ENCODE measurements at places on chromosomes 1 and 21.

DNA sequence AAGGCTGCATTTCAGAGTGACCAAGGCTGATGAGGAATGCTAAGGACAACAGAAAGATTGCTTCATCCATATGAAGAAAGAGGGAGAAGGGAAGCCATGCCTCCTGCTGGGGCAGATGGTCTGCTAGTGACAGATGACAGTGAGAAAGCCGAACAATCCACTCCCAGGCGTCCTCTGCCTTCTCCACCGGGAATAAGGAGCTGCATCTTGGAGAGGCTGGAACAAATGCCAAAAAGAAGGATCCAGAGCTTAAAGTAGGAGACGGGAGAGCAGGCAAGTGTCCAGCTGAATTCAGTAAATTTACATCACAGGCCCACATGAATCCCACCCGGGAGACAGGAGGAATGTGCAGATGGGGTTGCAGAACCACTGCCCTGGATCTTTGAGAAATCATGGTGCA, 33.4 kb downstream of the DDX20 start:
- DNase-seq, result no peak
- H3K4me3 ChIP-seq, result no peak overlapping the region
- peaks cover 5% of the 10 kb centered on the region for H3K4me1 ChIP-seq
- no peak overlapping the region for H3K27ac ChIP-seq

GRCh38 chr1:11379851-11380250, 99.1 kb upstream of the DISP3 start:
- no peak overlapping the region for H3K4me3 ChIP-seq
- H3K27me3 ChIP-seq, result peaks cover 24% of the 10 kb centered on the region
- peaks cover 51% of the 10 kb centered on the region for H3K4me1 ChIP-seq

DNA sequence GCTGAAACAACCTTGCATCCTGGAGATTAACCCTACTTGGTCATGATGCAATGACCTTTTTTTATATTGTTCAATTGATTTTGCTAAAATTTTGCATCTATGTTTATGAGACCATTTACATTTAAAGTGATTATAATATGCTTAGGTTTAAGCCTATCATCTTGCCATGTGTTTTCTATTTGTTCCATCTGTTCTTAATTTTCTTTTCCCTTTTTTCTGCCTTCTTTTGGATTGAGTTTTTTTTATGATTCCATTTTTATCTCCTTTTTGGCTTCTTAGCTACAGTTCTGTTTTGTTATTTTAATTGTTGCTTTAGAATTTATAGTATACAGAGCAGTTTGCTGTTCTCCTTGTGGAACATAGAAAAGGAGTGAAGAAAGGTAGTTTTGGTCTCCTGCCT, 385.1 kb upstream of the USP24 start:
- H3K36me3 ChIP-seq, result peaks cover 7% of the 10 kb centered on the region
- DNase-seq, result no peak
- H3K27ac ChIP-seq, result no peak overlapping the region
- H3K4me1 ChIP-seq, result no peaks in the 10 kb centered on the region
- H3K4me3 ChIP-seq, result no peak overlapping the region

GRCh38 chr1:21143138-21143537, 33.6 kb downstream of the EIF4G3 start:
- H3K4me1 ChIP-seq, result peaks cover 17% of the 10 kb centered on the region
- H3K36me3 ChIP-seq, result peaks cover 47% of the 10 kb centered on the region
- H3K27ac ChIP-seq, result peak overlapping the region; percentile 58
- no peak overlapping the region for H3K4me3 ChIP-seq
- H3K27me3 ChIP-seq, result no peaks in the 10 kb centered on the region

DNA sequence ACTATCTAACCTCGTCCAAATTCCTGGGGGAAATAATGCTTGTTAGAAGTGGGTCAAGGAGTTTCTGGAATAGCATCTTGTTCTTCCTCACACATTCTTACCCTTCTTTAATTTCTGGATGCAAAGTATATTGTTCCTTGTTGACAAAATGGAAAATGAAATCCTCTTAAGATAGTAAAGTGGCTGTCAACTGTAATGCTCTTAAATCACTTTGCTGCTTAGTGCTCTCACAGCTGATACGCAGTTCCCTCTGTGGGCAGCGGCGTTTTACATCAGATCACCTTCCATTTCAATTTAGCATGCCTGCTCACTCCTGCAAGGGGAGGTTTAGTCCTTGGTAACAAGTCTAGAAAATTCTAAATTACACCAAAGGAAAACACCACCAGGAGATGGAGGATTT, 113.1 kb downstream of the DNM3 start:
- H3K27ac ChIP-seq, result no peak overlapping the region
- no peak for DNase-seq
- H3K36me3 ChIP-seq, result no peaks in the 10 kb centered on the region
- no peaks in the 10 kb centered on the region for H3K27me3 ChIP-seq
- H3K4me1 ChIP-seq, result peaks cover 8% of the 10 kb centered on the region
- H3K4me3 ChIP-seq, result no peak overlapping the region

- H3K4me3 ChIP-seq, result peak overlapping the region; percentile 47
- DNase-seq, result no peak
- no peaks in the 10 kb centered on the region for H3K27me3 ChIP-seq
- no peak overlapping the region for H3K27ac ChIP-seq
- H3K4me1 ChIP-seq, result peaks cover 39% of the 10 kb centered on the region
Observed at GRCh38 chr1:155205969-155206593, 1.6 kb downstream of the THBS3 start.

DNA sequence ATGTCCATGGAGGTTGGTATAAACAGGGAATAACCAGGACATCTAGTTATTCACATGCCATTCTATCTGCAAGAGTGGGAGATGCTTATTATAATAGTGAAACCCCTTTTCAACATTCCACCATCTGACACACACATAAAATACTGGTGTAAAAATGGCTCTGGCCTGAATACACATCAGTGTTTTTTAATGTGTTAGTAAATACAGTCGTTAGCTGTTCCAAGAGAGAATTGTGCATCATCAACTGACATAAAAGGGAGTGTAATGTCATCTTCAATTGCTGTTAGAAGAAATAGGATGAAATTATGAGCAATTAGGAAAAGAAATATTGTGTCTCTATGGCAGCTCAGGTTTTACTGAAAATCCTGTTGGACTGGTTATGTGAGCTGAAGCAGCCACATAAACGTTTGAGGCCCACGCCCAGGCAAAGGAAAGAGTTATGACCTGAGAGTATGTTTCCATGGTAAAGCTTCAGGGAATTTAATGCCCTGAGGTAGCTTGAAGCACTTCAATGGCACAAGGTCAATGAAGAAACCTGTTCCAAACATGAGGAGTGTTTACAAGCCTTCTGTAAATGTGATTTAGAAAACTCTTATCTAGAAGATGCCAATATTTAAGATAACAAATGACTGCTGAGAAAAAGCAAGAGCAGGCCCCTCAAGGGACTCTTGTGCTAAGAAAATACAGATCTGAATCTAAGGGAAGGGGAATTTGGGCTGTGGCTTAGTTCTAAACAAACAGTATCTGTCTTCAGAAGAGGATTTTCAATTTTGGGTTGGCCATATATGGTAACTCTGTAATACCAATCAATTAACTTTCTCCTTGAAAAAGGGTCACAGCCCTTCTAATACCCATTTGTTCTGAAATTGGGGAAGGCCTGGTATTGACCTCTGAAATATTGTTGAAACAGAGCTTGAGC, 384.3 kb downstream of the SEC16B start:
- no peak overlapping the region for H3K27ac ChIP-seq
- H3K4me1 ChIP-seq, result peaks cover 18% of the 10 kb centered on the region
- H3K4me3 ChIP-seq, result no peak overlapping the region
- DNase-seq, result no peak

DNA sequence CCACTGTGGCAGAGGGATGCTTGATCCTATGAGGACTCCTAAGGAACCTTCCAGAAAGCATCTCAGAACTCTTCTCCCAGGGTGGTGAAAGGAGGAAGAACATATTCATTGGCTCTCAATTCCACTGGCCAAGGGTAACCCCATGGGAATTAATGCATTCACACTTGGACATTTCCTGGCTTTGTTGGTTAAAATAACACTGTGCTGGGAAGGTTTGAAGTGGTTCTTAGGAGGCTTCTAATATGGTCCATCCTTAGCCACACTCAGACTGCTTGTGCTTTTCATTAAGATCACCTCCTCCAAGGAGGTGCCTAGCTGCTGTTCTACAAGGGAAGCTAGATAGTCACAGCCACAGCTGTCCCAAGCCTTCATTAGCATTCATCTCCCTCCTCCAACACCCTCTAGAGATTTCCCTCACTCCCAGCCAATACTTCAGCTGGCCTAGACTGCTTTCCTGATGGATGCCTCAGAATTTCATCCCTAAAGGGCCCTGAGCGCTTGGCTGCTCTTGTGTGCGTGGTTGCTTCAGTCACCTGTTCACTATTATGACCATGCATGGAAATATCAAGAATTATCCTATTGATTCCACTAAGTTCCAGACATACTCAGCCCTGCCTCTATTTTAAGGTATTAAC, 544.4 kb downstream of the PLPP3 start:
- H3K27ac ChIP-seq, result no peak overlapping the region
- no peak for DNase-seq
- no peak overlapping the region for H3K4me3 ChIP-seq

GRCh38 chr1:41728403-41729202, 190.1 kb downstream of the HIVEP3 start:
- peaks cover 17% of the 10 kb centered on the region for H3K27me3 ChIP-seq
- peaks cover 38% of the 10 kb centered on the region for H3K4me1 ChIP-seq

DNA sequence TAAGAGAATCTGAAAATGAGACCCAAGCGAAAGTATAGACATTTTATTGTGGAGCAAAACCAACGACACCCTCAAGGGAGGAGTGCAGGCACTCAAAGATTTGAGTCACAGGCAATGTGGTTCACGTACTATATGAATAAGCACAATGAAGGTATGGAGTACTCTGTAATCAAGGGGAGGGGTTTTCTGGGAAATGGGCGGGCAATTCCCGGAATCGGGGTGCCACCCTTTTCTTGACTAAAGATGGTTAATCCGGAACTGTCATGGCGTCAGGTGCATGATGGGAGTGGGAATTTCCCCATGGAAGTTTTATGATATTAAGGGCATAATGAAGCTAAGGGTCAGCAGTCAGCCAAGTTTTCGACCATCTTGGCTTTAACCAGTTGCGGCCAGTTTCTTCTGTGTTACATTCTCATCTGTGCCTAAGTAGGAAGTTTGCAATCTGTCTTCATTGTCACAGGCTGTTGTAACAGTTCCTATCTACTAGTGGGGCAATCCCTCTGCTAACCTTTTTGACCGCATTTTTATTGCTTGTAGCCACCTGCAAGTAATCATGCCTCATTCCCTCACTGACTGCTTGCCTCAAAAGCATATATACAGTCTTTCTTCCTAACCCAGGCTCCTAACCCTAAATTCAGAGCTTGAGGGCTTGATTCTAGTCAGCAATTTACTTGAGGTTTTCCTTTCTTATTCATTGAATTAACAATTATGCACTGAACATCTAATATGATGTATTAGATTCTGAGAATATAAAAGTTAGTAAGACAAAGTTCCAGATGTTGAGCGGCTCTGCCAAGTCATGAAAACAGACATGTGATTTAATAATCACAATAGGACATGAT, 775 bp upstream of the AIM2 start:
- no peaks in the 10 kb centered on the region for H3K27me3 ChIP-seq
- H3K36me3 ChIP-seq, result no peaks in the 10 kb centered on the region
- H3K4me1 ChIP-seq, result peaks cover 28% of the 10 kb centered on the region

DNA sequence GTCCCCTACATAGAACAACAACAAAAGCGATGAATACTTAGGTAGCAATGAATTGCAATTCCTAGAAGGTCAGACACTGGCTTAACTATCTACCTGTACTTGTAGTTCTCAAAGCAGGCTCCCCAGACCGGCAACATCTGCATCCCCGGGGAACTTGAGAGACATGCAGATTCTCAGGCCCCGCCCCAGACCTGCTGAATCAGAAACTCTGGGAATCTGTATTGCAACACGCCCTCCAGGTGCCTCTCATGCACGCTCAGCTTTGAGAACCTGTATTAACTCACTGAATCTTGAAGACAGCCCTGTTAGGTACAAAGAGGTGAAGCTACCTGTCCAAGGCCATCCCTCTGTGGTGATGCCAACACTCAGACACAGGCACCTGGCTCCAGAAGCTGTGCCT, 128.1 kb downstream of the KAZN start:
- peaks cover 10% of the 10 kb centered on the region for H3K36me3 ChIP-seq
- peaks cover 51% of the 10 kb centered on the region for H3K4me1 ChIP-seq

DNA sequence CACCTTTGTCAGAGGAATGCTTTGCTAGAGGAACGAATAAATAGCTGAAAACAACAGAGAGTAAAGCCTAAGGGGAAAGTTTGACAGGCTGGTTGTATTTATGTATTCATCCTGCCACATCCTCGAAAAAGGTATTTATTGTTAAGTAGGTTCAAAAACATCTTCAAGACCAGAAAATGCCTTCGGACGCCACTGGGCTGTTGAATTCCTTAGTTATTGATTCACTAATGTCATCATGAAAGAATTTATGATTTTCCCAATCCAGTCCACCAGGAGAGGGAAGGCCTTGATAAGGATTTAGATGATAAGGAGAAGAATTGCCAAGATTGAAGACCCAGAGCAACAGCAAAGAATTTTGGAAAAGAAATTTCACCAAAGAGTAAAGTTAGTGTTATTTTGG, 35.2 kb upstream of the MAB21L3 start:
- no peak for DNase-seq
- no peak overlapping the region for H3K4me3 ChIP-seq
- no peaks in the 10 kb centered on the region for H3K4me1 ChIP-seq

DNA sequence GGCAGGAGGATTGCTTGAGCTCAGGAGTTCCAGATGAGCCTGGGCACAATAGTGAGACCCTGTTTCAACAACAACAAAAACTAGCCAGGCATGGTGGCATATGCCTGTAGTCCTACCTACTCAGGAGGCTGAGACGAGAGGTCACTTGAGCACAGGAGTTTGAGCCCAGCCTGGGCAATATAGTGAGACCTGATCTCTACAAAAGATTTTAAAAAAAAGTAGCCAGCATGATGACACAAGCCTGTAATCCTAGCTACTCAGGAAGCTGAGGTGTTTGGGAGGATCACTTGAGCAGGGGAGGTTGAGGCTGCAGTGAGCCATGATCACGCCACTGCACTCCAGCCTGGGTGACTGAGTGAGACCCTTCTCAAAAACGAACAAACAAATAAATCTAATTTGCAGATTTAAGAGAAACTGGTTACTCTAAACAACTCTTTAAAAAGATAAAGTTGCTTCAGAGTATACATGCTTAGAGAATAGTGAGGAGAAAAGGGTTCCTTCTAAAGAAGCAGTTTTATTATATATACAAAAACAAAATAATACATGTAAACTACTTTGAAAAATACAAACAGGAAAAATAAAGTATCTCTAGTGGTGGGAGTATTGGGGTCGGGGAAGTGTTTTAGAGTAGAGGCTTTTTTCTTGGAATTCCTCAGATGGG, 88.4 kb downstream of the ADCY10 start:
- DNase-seq, result no peak
- H3K4me3 ChIP-seq, result no peak overlapping the region
- no peaks in the 10 kb centered on the region for H3K4me1 ChIP-seq
- H3K27ac ChIP-seq, result peak overlapping the region; percentile 61

- no peak for DNase-seq
- peaks cover 12% of the 10 kb centered on the region for H3K4me1 ChIP-seq
- no peaks in the 10 kb centered on the region for H3K36me3 ChIP-seq
- H3K27me3 ChIP-seq, result peaks cover 89% of the 10 kb centered on the region
- no peak overlapping the region for H3K27ac ChIP-seq
- no peak overlapping the region for H3K4me3 ChIP-seq
Observed at GRCh38 chr1:34927316-34927715, 2.1 kb downstream of the DLGAP3 start.

Data from nephron progenitor cell (in vitro differentiated cells).